Right forelimb (tissue), 1 donor: ENCODE measurements at places on chromosomes 6 and 20.

DNA sequence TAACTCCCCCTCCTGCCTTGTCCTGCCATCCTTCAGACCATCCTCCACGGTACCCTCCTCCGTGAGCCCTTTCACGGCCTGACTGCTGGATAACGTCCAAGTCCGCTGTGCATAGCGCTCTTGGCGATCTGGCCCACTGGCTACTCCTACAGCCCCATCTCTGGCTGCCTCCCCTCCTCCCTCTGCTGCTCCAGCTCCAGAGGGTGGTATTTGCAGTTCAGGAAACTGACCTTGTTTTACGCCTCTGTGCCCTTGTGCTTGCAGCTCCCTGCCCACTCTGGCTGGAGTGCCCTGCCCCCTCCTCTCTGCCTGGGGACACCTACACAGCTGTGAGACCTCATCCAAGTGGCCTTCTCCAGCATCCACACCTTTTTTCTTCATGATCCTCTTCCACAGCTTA lies 6.5 kb upstream of the RREB1 start:
- DNase-seq, result no peak

DNA sequence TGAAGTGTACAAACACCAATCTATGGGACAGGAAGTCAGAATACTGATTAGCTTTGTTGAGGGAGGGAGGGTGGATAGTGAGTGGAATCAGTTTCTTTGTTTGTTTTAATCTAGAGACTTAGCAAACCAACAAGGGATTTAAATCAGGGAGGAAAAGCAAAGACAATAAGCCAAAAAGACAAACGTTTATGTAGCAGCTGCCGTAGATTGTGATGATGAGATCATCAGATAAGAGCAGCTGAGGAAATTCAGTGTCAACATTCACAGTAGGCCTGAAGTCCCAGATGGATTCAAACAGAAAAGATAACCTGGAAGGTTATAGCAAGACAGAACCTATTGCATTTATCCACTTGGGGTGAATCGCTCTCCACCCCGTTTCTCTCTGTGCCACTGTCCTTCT lies 104.9 kb upstream of the SYNDIG1 start:
- DNase-seq, result no peak

DNA sequence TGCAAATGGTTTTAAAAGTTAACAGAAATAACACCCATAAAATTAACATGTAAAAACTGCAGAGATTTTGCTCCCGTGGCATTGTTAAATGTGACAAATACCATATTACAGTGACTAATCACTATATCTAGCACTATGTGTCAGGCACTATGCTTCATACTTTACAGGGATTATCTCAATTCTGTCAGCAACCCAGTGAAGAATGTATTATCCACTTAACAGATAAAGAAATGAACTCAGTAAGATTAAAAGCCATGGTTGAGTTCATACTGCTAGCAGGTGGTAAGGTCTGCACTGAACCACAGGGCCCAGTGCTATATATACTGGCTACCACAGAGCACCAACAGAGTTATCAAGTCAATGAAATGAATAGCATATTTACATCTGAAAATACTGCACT lies 65.4 kb downstream of the RWDD2A start:
- DNase-seq, result no peak

DNA sequence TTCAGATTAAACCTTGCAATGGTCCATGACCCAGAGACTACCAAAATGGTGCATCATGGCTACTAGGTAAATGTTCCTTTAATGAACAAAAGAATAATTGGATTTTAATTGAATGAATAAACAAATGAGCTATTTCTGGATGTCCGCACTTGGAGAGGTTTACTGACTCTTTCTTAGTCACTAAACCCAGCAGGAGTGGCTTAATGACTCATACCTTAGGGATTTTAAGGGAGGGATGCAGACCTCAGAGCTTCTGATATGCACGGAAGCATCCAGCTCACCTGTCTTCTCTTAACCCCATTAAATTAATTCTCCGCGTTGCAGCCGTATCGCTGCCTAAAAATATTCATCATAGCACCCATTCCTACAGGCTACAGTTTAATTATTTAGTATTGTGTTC lies 970.0 kb upstream of the SLC35B3 start:
- DNase-seq, result no peak

GRCh38 chr20:42441864-42442331 lies 747.8 kb downstream of the PTPRT start:
- no peak for DNase-seq

DNA sequence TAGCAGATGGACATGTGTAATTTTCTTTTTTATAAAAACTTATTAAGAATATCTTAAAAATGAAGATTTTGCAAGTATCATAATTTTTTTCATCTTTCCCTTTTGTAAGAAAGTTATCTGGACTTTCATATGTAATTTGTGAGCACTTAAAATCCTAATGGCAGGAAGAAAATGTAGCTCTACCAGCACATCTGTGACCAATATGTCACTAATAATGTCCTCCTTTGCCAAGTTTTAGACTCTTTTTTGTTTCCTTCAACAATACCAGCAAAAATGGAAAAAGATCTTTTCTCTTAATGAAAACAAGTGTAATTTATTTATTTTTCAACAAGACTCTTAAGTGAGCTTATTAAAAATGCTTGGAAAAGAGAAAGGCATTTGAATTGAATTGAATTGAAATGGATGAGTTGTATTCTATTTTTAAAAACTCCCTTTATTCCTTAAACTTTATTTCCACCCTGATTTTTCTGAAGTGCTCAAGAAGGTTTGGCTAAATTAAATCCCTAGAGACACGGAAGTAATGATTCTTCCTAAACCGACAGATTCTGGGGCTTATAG lies 110.7 kb downstream of the KIF6 start:
- DNase-seq, result no peak

GRCh38 chr6:134468633-134469032 lies 150.7 kb upstream of the SGK1 start:
- DNase-seq, result no peak

- no peak for DNase-seq
These were observed 19.2 kb downstream of the FITM2 start for GRCh38 chr20:44291754-44292153.

DNA sequence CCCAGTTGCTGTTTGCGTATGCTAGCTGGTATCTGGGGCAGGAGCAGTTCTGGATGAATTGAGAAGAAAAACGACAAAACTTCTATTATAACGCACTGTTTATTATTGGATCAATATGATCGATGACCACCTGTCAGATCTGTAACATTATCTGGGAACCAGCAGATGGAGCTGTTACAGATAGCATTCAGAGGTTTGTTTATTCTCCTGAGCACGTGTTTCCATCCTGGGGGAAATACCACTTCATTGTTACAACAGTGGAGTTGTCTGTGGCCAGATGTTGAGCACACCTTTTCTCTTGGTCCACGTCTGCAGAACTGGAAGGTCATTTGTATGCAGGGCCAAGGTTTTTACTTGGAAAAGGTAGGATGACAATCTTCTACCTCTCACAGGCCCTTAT lies 16.0 kb upstream of the NKX2-2 start:
- DNase-seq, result no peak

GRCh38 chr6:82331031-82331773 lies 32.4 kb upstream of the TPBG start:
- no peak for DNase-seq

DNA sequence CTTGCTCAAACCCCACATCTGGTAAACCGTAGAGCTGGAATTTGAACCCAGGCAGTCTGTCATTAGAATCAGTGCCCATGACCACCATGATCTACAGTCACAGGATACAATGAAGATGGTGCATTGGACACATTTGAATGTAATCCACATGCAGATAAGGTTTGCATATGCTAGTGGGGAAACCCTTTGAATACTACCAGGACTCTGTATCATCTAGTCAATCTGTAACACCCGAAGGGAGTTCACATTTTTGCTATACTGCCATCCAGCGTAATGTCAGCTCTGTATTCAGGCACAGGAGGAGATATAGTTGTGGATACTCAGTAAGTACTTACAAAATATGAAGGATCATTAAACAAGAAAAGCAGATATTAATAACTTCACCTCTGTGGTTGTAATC lies 40.5 kb upstream of the MYLIP start:
- DNase-seq, result no peak

DNA sequence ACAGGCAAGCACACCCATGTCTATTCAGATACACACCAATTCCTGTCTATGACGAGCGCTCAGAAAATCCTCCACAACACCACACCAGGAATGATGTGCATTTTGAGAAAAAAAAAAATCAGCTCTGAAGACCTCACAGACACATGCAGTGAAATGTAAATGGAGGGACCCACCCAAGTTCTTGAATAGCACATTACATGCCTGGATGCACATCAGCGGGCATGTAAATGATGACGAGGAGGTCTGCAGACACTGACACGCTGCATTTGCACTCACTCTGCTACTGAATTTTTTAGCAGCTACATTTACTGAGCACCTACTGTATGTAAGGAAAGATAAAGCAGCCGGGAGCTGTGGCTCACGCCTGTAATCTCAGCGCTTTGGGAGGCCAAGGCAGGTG lies 14.7 kb downstream of the NRSN2 start:
- no peak for DNase-seq

GRCh38 chr6:35240838-35241801 lies 18.4 kb upstream of the ZNF76 start:
- peak; percentile 87 for DNase-seq

GRCh38 chr20:21685981-21686380 lies 19.5 kb upstream of the PAX1 start:
- DNase-seq, result no peak

DNA sequence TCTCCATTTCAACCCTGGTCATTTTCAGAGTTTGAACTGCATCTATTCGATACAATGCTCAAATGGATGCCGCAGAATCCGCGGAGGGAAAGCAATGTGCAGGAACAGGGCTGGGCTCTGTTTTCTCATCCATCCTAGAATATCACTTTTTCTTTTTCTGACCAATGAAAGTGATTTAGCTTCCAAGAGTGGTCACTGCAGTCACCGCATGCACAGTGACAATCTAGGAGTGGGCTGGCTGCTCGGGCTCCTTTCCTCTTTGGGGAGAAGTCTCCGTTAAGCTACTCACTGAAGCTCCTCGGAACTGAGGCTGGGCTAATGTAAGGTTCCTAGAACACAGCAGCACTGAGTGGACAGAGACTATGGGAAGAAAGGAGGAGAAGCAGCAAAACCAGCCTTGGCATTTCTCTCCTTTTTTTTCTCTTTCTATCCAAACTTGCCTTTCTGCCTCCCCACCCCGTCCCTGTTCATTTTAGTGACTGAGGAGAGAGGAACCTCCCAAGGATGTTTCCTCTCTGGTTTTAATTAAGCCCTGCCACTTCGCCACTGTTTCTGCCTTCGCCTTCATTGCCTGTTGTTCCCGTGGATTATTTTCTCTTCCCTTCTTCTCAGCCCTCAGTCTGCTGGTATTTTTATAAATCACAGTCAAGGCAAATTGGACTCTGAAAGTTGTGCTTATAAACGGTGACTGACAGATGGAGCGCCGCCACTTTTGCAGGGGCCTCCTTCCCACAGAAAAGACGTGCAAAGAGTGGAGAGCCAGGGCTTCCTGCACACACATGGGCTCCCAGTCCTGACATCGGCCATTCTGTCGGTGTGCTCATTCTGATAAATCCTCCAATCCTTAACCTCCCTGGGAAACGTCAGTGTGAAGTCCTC lies 41.1 kb downstream of the RAMACL start:
- DNase-seq, result no peak

DNA sequence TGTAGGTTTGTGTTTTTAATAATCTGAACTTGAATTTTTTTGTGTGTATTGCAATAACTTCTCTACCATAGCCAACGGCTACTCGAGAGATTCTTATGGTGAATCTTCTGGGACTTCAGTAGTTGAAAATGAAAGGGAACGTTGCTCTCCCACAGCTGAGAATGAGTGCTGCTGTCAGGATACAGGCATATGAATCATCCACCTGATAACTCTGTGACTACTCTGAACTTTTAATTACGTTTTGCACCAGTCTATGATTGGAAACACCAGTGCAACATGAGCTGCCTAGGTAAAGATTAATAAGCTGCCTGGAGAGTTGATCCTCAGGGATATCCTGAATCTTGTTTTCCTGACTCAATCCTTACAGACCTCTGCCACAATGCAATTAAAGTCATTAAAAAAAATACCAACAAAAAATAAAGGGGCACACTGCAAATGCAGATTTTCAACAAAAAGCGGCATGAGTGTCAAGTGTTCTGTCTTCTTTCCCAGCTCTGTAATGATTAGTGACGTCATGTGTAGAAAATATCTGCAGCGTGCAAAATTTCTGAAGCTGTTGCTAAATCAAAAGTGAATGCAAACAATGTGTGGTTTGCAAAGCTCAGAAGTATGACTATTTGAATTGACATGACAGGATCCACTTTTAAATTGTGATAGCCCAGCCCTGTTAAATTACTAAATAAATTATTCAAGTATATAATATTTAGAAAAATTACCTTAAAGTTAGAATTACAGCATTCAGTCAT lies 432.2 kb downstream of the HTR1B start:
- no peak for DNase-seq

- DNase-seq, result peak; percentile 17
These were observed 28.6 kb downstream of the JAG1 start for GRCh38 chr20:10645205-10645570.

GRCh38 chr20:40359131-40359912 lies 329.7 kb downstream of the MAFB start:
- no peak for DNase-seq

- peak; percentile 70 for DNase-seq
These were observed 116.6 kb downstream of the RNF144B start for GRCh38 chr6:18503593-18504231.

DNA sequence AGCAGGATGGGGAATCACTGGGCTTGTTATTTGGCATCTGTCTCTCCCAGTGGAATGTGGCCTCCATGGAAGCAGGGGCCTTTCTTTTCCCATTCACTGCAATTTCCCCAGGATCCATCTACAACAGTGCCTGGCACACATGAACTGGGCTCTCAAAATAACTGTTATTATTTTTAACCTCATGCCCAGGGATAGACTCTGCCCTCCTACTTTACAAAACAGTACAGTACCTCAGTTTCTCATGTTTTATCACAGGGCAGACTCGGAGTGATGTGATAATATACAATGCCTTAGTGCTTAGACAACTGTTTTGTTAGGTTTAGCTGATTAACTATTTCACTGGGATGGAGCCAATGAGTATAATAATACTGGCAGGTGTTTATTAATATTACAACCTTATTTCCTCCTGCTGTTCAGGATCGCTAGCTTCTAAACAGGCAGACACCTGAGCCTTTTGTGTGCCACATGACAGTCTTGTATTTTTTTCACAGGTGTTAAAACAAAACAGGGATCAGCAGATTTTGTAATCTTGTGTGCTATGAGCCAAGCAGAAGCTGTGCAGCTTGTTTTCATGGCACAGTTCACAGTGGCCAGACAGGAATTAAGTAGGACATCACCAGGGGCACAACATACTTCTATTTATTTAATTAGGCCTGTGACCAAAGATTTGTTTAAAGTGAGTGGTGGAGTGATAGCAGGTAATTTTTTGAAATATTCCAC lies 157.7 kb upstream of the EYA4 start:
- DNase-seq, result no peak

GRCh38 chr6:16595514-16596120 lies 165.6 kb downstream of the ATXN1 start:
- DNase-seq, result no peak

- no peak for DNase-seq
These were observed 24.9 kb upstream of the VEGFA start for GRCh38 chr6:43744931-43745727.

GRCh38 chr20:45993197-45993951 lies 15.3 kb upstream of the MMP9 start:
- DNase-seq, result no peak
